ENCODE measurements at places on chromosomes 12 and 14.

- DNase-seq: no peak
Measured at GRCh38 chr14:105136401-105137322, 31.9 kb downstream of the JAG2 start.

GRCh38 chr14:96746101-96746500 is 51.1 kb upstream of the VRK1 start:
- no peak for DNase-seq

DNA sequence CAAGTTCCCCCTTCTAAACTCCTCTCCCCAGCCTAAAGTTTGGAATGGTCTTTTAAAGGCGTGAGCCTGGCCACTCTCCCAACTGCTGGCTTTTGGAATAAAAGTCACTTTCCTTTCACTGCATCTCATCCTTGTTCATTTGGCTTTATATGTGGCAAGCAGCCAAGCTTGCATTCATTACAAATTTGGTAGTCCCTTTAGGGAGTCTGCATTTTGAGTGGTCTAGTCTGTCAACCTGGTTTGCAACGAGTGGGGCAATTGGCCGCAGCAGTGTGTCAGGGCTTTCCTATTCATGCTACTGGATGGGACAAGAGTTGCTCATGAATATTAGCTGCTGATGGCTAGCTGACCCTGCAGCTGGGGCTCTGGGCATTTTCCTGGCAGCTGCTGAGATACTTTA is 57.0 kb downstream of the CATSPERB start:
- no peak for DNase-seq

- DNase-seq: no peak
Measured at GRCh38 chr12:54968181-54968730, 16.3 kb downstream of the TESPA1 start.

DNA sequence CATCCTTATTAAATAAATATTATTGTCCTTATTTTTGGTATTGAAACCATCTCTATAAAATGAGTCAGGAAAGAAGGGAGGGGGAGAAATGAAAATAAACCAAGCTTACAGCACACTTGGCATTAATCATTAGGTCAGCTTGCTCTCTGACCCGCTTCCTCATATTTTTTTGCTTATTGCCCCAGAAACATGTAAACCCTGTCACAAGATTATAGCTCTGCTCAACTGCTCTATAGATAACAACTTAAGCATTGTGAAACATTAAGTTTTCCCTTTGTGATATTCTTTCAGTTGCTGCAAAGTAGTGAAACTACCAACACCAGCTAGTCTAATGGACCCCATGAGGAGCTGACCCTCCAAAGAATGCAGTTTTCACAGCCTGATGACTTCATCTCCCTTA is 819.5 kb downstream of the SLC16A7 start:
- no peak for DNase-seq

DNA sequence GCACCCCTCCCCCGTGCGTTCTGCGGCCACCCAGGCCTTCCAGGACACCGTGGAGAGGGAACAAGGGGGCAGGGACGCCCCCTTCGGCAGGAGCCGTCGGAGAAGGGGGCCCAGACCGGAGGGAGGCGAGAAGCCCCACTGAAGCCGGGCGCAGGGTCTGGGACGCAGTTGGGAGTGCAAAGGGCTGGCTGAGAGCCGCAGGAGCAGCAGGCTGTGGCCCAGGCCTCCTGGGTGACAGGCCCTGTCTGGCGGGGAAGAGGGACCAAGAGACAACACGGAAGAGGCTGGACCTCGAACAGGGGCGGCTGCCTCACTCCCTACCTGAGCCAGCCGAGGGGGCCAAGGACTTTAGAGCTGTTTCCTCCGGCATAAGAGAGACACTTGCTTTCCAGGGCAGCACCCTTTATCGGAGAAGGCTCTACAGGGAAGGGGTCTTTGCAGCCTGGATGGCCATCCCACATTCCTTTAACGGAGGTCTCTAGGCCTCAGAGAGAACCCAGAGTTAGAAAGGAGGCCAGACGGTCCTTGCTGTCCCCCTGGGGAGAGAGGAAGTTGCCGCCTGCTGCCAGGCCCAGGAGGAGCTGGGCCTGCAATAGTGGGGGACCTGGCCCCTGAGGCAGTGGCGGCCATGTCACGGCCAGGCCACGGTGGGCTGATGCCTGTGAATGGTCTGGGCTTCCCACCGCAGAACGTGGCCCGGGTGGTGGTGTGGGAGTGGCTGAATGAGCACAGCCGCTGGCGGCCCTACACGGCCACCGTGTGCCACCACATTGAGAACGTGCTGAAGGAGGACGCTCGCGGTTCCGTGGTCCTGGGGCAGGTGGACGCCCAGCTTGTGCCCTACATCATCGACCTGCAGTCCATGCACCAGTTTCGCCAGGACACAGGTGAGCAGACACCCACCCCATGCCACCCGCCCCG is 1.3 kb downstream of the DTX1 start:
- DNase-seq: peak; percentile 62

- no peak for DNase-seq
Measured at GRCh38 chr12:101941306-101942249, 64.2 kb downstream of the DRAM1 start.

DNA sequence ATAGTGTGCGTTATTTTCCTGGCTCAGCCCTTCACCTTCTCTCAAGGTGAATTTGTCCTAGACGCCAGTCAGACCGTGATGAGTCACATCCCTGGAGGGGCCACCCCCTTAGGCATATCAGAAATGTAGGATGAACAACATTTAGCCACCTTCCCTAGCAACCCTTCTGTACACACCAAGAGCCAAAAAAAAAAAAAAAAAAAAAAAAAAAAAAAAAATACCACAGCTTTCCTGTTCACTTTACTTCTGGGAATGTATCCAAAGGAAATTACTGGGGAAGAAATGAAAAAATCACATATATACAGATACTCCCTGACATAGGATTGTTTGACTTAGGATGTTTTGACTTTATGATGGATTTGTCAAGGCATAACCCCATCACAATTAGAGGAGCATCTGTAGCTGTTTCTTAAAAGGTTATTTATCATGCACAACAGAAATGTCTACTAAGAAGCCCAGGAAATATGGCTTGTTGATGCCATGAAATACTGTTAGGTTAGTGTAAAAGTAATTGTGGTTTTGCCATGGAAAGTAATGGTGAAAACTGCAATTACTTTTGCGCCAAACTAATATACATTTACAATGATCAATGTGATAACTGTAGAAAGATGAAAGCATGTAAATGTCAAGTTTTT is 68.2 kb upstream of the BDKRB2 start:
- DNase-seq: no peak

DNA sequence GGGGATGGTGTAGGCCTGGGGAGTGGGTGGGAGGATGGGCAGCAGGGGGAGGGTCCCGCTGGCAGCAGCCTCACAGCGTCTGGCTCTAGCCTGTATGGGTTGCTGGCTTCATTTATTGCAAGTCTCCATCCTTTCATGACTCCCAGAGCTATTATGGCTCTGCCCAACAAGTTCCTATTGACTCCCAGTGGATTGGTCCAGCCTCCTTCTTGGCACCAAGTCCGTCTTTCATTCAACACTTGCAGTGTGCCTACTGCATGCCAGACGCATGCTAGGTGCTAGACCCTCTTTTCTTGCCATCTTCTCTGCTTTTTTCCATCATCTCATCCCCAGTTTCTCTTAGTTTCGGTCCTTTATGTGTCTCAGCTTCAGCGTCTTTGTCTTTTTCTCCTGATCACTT is 1.1 kb downstream of the PSMB11 start:
- DNase-seq: no peak

- DNase-seq: no peak
Measured at GRCh38 chr14:71244341-71244740, 337.1 kb downstream of the PCNX1 start.

GRCh38 chr14:90692826-90693225 is 123.4 kb downstream of the TTC7B start:
- DNase-seq: no peak

- DNase-seq: no peak
Measured at GRCh38 chr14:61308198-61308597, 13.2 kb upstream of the PRKCH start.

All from DND-41 (cell line).